ENCODE measurements at places on chromosomes 12 and 14. TPM values are rescaled to one million over a fixed set of nuclear protein-coding genes. Genes with fewer than 3 reads are reported as not detected.

The IL31 gene
- 2.1 TPM for total RNA-seq

GRCh38 chr12:81176796-81177195 lies 98.9 kb downstream of the ACSS3 start:
- DNase-seq: no peak

- no peak for DNase-seq
Measured at GRCh38 chr12:52920937-52921336, 16.1 kb upstream of the KRT8 start.

DNA sequence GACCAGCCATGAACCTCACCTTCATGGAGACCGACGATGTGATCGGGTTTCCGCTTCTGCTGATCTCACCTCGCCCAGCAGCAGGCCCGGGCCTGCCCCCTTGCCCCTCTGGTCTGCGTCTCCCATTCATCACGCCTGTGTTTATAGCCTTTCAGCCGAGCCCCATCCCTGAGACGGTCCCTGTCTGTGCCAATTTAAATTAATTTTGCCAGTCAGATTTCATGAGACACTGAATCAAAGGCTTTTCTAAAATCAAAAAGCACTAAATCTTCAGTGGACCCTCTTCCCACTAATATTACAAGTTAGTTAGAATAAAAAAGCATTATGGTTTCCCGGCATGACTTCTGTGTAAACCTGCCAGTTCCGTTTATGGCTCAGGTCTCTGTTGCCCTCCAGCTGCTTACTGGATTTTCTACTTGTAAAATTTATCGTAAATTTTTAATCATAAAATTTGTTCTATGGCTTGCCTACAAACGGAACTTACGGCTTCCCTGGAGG lies 155.9 kb downstream of the ESRRB start:
- no peak for DNase-seq

GRCh38 chr12:49791700-49792099 lies 36.5 kb downstream of the NCKAP5L start:
- DNase-seq: no peak

DNA sequence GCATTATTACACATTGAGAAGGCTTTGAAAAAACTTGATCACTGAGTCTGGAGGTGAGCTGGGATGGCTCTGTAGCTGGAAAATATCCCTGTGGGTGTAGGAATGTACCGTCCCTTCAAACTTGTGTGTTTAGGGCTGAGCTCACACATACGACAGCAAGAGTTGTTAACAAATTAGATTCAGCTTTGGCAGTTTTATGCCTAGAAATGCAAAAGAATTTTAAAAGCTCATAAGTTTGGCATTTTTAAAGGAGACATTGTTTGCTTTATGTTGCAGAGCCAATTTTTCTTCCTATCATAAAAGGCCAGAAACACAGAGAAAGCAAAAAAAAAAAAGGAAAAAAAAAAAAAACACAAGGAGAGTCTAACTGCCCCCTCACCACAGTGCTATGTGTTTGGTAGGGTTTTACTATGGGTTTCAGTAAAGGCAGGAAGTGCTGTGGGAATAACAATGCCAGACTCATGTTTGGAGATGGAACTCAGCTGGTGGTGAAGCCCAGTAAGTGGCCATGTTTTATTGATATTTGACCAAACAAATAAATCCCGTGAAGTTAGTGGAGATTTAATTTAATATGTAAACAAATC lies 78.4 kb downstream of the DAD1 start:
- no peak for DNase-seq
